ENCODE measurements at places on chromosomes 4 and X.

GRCh38 chr4:7557456-7557855 lies 122.7 kb upstream of the PSAPL1 start:
- DNase-seq: no peak

DNA sequence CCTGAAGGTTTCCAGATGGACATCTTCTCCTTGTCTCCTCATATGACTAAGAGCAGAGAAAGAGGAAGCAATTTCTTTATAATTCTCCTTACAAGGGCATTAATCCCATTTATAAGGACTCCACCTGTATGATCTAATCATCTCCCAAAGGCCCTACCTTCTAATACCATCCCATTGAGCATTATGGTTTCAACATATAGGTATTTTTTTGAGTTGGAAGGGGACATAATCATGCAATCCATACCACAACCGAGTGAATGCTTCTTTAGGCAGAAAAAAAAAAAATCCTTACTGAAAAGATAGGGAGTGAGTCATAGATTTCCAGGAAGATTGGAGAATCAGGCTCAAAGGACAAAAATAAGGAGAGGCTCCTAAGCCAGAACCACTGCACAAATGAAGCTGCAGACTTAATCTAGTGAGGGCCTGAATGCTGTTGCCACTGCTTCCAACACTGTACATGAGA lies 312.5 kb upstream of the HS3ST1 start:
- no peak for DNase-seq

DNA sequence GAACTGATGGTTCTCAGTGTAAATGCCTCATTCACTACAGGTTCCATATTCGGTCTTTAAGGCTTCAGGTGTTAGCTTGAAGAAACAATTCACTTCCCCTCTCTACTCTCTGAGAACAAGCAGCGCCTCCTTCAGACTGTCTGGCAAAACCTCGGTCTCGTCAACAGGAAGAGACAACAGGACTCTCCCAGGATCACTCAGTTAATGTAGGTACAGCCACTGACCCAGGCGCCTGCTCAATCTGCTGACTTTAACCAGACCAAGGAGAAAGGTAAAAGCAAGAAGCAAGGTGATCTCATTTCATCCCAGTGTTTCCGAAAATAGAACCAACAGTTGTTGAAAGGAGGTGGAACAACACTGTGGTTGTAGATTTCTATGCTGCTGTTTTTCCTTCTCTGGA lies 102.2 kb downstream of the SLC2A9 start:
- no peak for DNase-seq

DNA sequence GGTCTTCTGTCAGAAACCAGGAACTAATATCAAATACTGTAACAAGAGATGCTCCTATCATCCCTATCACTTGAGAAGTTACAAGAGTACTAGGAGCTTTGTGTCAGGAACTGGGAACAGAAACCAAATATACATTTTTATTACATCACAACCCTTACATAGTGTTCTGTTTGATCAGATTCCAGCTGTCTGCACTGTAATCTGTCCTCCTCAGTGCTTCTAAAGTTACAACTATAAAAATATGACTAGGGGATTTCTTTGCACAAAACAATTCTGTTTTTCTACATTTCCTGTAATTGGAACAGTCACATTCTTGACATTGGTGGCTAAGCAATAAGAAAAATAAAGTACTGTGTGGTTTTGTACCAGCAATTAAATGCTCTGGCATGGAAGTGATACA lies 686.0 kb downstream of the PDHA2 start:
- DNase-seq: no peak
